ENCODE measurements at places on chromosomes 6 and 20.

DNA sequence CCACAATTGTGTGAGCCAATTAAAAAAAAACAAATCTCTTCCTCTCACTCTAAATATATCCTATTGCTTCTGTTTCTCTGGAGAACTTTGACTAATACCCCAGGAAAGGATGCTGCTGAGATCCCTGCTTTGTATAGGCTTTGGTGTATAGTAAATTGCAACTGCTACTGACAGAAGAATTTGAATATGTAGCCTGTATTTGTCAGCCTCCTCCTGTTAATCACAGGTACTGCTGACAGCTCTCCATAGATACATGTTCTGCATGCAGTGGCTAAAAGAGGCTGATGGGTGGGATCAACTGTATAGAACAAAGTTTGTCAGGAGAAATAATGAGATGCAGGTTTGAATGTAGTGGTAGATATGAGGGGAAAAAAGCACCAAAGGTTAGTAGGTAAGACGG is 95.0 kb downstream of the ARHGAP18 start:
- no peak for DNase-seq

DNA sequence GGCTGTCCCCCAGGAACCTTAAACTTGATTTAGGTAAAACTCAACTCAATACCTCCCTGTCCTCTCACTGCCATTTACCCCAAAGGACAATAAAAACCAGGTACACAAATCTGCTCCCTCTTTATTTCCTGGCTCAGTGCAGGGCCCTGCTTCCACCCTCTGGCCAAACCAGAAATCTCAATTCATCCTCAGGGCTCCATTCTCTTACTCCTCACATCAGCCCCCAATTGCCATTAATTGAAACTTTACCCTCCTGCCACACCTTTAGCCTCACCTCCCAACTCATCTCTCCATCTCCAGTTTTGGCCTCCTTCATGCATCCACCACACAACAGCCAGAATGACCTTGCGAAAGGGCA is 10.5 kb downstream of the ZBTB2 start:
- no peak for DNase-seq

- no peak for DNase-seq
These were observed 447.8 kb upstream of the BTBD3 start for GRCh38 chr20:11469795-11470435.

- DNase-seq, result no peak
These were observed 1.9 kb upstream of the SERINC3 start for GRCh38 chr20:44523746-44524145.

GRCh38 chr6:162704001-162704400 is 23.6 kb downstream of the PRKN start:
- no peak for DNase-seq
